ENCODE measurements at places on chromosomes 3 and 15.

DNA sequence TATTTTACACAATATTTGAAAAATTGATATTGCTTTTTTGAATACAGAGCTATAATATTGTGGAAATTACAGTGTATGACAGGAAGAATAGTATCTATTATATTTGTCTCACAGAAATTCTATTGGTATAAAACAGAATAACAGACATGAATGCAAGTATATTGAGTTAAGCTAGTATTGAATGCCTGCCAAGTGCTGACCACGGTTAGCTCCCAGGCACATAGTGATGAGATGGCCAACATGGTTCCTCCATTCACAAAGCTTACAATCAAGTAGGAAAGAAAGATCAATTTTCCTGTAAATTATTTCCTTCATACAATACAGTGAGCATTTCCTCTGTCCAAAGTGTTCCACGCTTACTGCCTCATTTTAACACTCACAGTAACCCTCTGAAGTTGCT is 67.6 kb downstream of the TP63 start:
- no peak for DNase-seq

DNA sequence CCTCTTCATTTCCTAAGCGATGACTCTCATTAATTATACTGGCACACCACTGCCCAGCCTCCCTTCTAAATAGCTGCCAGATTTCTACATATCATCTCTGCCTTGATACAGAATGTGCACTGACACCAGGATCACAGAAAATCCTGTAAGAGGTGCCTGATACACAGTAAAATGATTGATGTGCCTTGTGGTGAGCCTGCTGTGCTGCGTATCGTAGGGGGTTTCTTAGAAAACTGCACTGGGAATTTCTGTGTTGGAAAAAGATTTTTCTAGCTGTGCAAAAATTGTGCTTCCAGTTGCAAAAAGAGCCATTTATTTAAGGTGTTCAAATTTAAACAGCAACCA is 3.0 kb upstream of the PLCH1 start:
- no peak for DNase-seq

DNA sequence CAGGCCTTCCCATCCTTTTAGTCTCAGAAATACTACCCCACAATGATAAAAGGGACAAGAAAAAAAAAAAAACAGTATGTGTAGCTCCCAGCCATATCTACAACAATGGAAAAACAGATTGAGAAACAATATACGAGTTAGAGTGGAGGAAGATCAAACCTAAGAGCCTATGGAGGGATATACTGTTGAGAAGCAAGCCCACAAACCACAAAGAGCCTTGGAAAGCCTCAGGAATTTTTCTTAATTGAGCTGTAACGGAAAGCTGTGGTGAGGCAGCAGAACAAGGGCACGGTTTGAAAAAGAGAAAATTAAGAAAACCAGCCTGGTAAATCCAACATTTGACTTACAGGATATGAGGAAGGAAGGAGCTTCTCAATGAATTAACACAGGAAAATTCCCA is 21.4 kb downstream of the KPNA1 start:
- DNase-seq = no peak

- DNase-seq = no peak
Measured at GRCh38 chr3:195441476-195441991, 1.3 kb downstream of the ACAP2 start.

- DNase-seq = no peak
Measured at GRCh38 chr15:83653639-83654378, at the start of gene ADAMTSL3. Gene ADAMTSL3, plus strand, starts transcription at chr15:83654123. Its CDS starts 1,639 bp downstream, at chr15:83655762.

DNA sequence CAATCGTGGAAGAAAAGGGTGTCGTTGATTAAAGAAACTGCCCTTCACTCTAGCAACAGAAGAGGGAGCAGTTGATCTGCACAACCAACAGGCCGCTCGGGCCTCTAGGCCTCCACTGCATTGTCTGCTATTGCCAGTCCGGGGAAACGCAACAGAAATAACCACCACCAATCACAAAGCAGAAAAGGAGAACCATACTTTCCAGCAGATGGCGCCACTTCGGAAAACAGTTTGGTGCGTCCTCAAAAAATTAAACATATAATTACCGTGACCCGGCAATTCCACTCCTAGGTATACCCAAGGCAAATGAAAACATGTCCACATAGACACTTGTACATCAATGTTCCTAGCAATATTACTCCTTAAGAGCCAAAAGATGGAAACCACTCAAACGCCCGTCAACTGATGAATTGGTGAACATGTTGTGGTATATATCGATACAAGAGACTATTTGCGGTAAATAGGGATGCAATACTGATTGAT is 154.1 kb downstream of the TJP1 start:
- DNase-seq = no peak

GRCh38 chr3:185572183-185572582 is 13.9 kb upstream of the SENP2 start:
- DNase-seq = no peak

- no peak for DNase-seq
Measured at GRCh38 chr15:57398336-57398735, 22.0 kb downstream of the CGNL1 start.

DNA sequence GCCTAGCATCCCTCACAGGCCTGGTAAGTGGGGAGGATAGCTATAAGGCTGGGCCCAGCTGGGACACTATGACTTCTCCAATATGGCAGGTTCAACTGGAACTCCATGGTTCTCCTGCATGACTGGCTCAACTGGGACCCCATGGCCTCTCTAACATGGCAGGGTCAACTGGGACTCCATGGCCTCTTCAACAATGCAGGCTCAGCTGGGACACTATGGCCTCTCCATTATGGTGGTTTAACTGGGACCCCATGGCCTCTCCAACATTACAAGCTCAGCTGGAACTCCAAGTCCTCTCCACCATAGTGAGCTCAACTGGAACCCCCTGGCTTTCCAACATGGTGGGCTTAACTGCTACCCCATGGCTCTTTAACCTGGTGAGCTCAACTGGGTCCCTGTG is 58.2 kb upstream of the SEC61A1 start:
- DNase-seq = no peak

DNA sequence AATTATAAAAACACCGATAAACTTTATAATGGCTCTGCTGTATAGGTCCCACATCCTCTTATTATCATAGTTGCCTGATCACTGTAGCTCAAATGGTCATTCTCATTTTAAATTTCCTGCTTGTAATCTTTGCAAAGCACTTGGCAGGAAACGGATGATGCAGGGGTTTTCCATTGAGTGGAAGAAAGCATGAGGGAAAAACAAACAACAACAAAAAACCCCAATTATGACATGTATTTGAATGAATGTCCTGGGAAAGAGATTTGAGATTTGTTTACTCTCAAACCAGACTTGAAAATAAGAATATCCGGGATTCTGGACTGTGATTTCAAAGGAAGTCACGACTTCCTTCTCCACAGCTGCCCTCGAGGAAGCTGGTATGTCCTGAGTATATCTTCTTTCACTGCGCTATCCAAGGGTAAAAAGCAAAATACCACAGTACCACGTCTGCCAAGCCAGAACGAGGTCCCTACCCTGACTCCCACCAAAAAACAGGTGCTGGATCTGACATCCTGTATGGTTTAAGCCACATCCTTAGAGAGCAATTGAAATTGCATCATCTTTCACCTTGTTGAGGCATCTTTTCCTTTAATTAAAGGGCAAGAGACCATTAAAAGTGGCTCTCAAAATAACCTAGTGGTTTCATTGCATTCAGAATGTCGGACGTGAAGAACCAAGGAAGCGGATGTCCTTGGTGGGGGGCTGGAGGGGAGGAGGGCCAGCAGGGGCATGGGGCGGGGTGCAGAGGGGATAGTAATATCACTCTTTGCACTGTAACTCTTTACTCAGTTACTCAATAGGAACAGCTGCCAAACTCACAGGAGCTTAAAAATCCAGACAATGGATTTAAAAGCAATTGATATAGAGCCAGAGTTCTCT is 13.5 kb upstream of the TIPIN start:
- DNase-seq = no peak

DNA sequence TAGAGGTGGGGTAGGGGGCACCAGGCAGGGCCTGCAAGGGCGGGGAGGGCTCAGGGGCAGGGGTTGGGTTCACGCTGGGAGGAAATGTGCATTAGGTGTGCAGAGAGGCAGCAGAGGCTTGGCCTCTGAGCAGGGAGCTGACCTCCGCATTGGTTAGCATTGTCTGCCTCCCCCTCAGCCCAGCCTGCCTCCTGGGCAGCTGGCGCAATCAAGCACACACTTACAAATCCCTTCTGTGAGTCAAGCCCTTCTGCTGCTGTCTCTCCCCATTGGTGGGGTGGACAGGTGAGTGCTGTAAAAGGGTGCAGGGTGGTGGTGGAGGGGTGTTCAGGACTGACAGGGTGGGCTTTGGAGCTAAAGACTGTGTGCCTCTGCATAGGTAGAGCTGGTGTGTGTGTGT is 9.3 kb downstream of the LOXL1 start:
- DNase-seq = no peak

All from activated CD8-positive, alpha-beta memory T cell treated with anti-CD3 and anti-CD28 coated beads for 1 hour (primary cell).